Activated T-helper 2 cell treated with anti-CD3 and anti-CD28 coated beads, Interferon-gamma antibody, Interleukin-2, Interleukin-4, amounts not matched to agents 10 μg/mL and 5 μg/mL and 100 μg/mL, durations not matched to agents 14 hours and 24 hours and 36 hours (primary cell): ENCODE measurements at places on chromosomes 3 and 15.

- DNase-seq: no peak
These were observed 81.9 kb downstream of the ANXA2 start for GRCh38 chr15:60315878-60316277.

GRCh38 chr3:2166552-2166951 lies 67.9 kb downstream of the CNTN4 start:
- DNase-seq: no peak

DNA sequence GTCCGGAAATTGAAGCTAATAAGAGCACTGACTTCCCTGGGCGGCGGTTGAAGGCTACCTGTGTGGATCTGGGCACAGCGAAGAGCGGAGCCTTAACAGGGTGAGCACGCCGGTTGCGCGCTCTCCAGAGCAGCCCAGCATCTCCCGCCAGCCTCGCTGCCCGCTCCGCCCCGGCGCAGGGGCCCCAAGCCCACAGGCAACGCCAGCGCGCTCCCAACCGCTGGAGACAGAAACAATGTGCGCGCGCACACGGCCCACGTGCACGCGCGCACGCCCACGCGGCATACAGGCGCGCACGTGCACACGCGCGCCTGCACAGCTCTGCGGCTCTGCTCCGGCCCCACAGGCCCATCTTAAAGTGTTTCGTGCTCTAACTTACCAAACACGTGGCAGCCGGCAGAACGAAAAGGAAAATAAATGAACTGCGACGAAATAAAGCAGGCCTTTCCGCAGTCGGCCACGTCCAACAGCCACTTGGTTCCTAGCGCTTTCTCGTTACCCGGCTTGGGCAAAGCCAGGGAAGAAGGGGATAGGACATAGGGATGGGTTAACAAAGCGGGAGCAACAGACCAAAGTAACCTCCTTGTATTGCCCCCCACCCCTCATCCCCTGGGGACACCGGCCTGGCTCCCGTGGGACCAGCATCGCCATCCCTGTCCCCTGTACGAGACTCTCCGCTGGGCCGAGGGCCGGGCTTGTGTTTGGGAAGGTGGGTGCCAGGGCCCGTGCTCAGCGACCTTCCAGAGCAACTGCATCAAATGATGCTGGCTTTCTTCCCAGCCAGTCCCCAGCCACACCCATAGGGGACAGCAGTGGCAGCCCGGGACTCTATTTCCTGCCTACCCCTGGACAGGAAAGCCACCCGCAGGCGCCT lies 203.7 kb downstream of the ABHD5 start:
- DNase-seq: peak; percentile 9

- DNase-seq: no peak
These were observed 3.2 kb upstream of the GBE1 start for GRCh38 chr3:81764665-81765064.

DNA sequence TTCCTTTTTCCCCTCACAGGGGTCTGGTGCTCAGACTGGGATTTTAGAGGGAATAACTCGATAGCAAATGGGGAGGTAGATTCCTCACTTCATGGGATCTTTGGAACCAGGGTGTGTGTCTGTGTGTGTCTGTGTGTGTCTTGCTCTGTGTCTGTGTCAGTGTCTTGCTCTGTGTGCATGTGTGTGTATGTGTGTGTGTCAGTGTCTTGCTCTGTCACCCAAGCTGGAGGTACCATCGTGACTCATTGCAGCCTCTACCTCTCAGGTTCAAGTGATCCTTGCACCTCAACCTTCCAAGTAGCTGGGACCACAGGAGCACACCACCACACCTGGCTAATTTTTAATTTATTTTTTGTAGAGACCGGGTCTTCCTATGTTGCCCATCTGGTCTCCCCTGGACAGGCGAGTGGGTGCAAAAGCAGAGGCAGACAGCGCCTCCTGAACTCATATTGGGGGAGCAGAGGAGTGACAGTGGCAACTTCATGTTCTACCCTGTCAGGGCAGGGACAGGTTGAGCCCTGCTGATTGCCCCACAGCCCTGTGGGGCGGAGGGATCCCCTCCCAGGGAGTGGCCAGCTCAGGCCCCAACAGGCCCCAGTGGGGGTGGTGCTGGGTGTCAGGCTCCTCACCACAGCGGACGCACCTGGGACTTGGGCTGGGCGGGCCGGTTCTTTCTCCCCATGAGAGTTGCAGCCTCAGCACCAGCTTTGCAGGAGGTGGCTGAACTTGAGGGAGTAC lies 10.4 kb upstream of the SEMA4B start:
- DNase-seq: no peak

DNA sequence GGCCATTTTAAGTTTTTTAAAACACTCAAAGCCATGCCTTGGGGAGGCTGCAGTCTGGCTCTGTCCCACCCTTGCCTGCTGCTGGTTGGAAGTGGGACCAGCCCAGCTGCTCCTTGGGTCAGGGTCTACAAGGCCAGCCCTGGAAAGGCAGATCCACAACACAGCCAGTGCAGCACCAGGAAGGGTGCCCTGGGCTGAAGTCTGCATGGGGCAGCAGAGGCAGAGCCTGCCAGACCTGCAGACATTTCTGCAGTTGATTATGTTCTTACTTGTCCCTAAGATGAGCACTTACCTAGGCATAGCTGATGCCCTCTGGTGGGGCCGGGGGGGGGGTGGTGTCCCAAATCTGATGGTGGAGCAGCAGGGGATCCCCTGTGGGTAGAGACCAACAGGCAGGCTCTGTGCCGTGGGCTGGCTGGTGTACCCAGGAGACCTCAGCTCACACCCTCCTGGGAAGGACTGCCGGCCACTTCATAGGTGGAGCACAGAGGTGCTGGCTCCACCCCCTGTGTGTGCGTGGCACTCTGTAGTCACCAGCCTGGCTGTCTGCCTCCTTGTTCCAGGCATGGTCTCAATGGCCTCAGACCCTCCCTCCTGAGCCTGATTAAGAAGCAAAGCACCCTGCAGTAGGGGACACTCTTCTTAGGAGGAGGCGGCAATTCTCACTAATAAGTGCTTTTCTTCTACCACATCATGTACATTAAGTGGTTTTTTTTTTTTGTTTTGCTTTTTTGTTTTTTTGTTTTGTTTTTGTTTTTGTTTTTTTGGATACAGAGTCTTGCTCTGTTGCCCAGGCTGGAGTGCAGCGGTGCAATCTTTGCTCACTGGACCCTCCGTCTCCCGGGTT lies 97.4 kb upstream of the KLF13 start:
- no peak for DNase-seq

- no peak for DNase-seq
These were observed 1311.9 kb downstream of the ROBO1 start for GRCh38 chr3:78455712-78456433.

DNA sequence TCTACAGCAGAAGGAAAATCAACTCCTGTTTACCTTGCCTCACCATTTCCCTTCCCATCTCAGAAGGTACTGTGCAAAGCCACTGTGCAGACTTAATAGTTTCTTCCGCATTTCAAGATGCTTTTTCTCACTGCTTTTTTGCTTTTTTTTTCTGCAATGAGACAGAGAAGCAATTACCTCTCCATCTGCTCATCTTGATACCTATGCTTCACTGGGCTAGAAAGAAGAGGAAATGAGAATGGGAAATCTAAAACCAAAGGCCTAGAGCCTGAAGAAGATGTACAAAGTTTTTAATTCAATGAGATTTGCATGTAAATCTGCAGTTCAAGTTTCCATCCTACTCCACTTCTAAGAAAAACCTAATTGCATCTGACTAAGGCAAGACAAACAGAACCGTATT lies 238.1 kb upstream of the SETMAR start:
- DNase-seq: no peak

DNA sequence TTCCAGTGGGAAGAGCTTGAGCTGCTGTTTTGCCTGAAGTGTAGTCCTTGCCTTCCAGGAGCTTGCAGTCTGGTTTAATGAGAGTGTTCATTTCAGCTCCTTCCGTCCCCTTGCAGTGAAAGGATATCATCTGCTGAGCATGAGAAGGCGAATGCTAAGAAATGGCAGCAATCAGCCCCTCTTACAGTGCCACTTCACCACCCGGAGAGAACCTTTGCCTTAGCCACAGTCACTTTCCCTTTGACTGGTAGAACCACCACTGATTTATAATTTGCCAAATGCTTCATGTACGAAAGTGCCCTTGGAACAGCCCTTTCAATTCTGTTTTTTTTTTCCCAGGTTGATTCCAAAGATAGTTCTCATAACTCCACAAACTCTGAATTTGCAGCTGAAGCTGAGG lies 11.5 kb downstream of the TATDN2 start:
- no peak for DNase-seq

GRCh38 chr3:10374311-10374710 lies 53.4 kb upstream of the SEC13 start:
- no peak for DNase-seq

DNA sequence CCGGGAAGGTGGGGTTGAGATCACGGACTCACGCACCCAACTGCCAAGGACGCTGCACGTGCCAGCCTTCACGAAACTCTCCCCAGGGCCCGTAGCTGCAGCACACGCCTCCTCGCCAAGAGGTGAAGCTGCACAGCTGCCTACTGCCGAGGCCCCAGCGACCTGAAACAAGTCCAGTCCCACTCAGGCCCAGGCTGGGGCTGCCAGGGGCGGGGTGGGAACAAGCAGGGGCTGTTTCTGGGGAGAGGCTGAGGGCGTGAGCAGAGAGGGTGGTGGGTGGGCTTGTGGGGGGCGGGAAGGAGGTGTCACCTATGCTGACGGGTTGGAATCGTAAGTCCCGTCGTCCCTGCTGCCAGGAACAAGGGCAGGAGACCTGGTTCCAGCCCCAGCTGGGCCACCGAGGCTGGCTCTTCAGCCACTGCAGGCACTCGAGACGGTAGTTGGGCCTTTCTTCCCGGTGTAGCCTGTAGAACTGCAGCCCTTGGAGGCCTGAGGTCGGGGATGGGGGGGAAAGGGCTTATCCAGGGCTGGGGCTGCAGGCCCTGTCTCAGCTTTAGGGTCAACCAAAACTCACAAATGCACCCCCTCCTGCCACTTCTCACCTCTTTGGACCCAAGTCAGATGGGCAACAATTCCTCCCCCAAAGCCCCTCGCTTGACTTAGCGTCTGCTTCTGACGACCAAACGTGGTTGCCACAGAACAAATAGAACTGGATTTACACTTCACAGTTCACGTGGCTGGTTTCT lies 44.4 kb downstream of the MUC20 start:
- no peak for DNase-seq

DNA sequence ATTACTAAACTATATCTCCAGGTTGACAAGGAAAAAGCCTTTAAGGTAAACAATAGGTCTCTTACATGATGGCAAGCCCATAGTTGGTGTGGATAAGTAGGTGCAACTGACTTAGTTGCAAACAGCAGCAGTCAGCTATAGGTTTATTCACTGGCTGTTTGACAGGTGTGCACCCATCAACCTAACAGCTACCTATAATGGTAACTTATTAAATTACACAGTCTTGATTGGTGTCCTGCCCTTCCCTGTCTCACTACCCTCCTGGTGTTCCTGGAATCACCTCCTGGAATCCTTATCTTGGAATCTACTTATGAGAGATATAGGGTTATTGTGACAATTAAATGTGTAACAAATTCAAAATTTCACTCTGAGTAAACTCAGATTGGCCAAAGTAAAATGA lies 467.8 kb upstream of the UBE2E2 start:
- DNase-seq: no peak

GRCh38 chr3:44584646-44585501 lies at the start of gene ZNF660:
ZNF660 (plus strand) TSS chr3:44584964; CDS start chr3:44594194, 9,230 bp downstream.
- DNase-seq: no peak

GRCh38 chr15:38073178-38073946 lies 138.9 kb downstream of the TMCO5A start:
- no peak for DNase-seq

GRCh38 chr15:89199746-89200145 lies 21.6 kb downstream of the RLBP1 start:
- DNase-seq: no peak

DNA sequence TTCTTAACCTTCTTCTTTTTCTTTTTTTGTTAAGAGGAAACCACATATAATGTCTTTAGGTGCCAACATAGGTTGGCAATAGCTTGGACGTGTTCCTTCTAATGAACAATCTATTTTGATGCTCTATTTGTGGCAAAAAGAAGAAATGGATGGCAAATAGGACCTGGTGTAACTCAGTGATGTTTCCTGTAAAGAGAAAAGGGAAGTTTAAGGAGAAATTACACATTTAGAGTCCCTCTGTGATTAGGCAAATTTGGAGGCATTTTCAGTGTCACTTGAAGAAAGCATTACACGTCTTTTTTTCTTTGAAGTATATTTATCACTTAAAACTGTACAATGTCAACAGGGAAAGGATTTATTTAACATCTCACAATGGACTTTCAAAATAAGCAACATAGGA lies 327.1 kb downstream of the ZIC1 start:
- no peak for DNase-seq

- DNase-seq: no peak
These were observed 28.6 kb upstream of the TEX264 start for GRCh38 chr3:51642462-51642861.

GRCh38 chr3:99862208-99862607 lies 44.5 kb downstream of the CMSS1 start:
- DNase-seq: no peak

DNA sequence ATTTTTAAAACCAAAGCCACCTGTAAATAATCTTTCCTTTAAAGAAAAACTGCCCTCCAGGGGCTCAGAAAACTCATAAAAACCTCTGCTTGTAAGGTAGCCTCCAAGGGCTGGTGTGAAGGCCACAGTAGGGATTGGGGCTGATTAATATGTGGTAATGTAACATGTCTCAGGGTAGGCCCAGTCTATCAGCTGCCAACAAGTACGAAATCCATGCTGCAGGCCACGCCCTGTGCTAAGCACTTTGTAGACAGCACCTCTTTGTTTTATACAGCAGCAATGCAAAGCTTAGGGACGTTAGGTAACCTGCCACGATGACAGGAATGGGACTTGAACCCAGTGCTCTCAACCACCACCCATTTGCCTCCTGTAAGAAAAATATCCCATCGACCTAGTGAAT lies 65.6 kb upstream of the PRICKLE2 start:
- no peak for DNase-seq

DNA sequence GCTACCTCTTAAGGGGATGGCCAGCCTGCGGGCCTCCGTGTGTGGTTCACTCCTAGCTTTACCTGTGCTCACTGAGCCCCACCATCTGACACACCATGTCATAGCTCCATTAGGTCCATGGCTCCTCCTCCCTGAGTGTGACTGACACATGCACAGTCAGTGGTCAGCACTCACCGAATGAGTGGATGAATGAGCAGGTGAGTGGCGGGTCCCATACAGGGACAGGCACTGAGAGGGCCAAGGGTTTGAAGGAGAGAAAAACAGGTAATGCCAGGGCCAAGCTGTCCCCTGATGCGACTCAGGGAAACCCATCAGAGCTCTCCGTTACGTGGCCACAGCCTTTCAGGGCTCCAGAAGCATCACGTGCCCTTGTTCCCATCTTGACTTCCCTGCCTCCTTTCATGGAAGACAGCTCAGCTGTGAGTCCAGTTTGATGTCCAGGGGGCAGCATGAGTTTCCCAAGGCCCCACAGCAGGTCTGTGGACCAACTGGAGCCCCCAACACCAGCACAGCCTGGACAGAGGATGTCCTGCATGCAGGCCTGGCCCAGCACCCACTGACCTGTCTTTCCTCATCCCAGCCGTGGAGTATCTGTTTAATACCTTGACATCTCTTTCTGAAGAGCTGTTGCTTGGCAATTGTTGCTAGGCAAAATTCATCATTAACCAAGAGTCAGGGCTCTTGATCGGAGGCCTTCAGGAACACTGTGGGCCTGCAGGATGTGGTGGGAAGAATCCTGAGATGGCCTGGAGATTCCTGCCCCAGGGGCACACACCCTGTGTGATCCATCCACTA lies 84.4 kb downstream of the PLXNA1 start:
- DNase-seq: no peak

- DNase-seq: no peak
These were observed 7.6 kb downstream of the SI start for GRCh38 chr3:165070682-165071081.
